ENCODE measurements at places on chromosomes 4 and X. TPM values are rescaled to one million over a fixed set of nuclear protein-coding genes. Genes with fewer than 3 reads are reported as not detected.
A peak's percentile ranks its signal among the peaks of the same experiment; 100 is the strongest.

Gene KLHL4
- total RNA-seq, result 39.9 TPM

Gene ZNF41
- 7.6 TPM for total RNA-seq

GRCh38 chrX:63993936-63994335 is 208.9 kb upstream of the ARHGEF9 start:
- no peak for DNase-seq
- H3K27ac ChIP-seq, result no peak overlapping the region
- no peaks in the 10 kb centered on the region for H3K27me3 ChIP-seq
- no peaks in the 10 kb centered on the region for H3K4me1 ChIP-seq

GRCh38 chr4:125421547-125421946 is 106.8 kb downstream of the FAT4 start:
- no peaks in the 10 kb centered on the region for H3K4me1 ChIP-seq
- H3K36me3 ChIP-seq, result peaks cover 8% of the 10 kb centered on the region
- no peak overlapping the region for H3K27ac ChIP-seq
- no peaks in the 10 kb centered on the region for H3K27me3 ChIP-seq

Gene LSM6
- 28.6 TPM for total RNA-seq

GRCh38 chr4:155073852-155074251 is 134.6 kb upstream of the NPY2R start:
- no peaks in the 10 kb centered on the region for H3K36me3 ChIP-seq
- no peaks in the 10 kb centered on the region for H3K4me1 ChIP-seq
- peaks cover under 1% of the 10 kb centered on the region for H3K27me3 ChIP-seq
- no peak overlapping the region for H3K27ac ChIP-seq
- H3K4me3 ChIP-seq, result no peak overlapping the region

- no peaks in the 10 kb centered on the region for H3K27me3 ChIP-seq
- no peaks in the 10 kb centered on the region for H3K4me1 ChIP-seq
- no peaks in the 10 kb centered on the region for H3K36me3 ChIP-seq
- H3K4me3 ChIP-seq, result no peak overlapping the region
- no peak overlapping the region for H3K27ac ChIP-seq
Observed at GRCh38 chrX:149259241-149259640, 245.9 kb downstream of the IDS start.

Gene ABLIM2
- total RNA-seq, result 7.5 TPM

DNA sequence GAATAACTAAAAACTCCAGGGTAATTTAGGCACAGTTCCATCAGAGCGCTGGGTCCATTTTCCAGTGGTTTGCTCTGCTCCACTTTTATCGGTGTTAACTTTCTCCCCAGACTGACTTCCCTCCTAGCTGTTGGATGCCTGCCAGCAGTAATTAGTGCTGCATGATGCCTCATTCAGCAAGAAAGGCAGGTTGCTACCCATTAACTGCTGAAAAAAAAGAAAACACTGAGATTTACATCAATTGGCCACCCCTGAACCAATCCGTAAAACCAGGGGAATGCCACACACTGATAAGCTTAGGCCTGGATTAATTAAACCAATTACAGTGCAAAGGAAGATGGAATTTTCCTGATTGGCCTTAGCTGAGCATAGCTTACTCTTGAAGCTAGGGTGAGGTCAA is 182.4 kb upstream of the CXXC4 start:
- H3K27me3 ChIP-seq, result no peaks in the 10 kb centered on the region
- H3K4me3 ChIP-seq, result no peak overlapping the region
- peaks cover 4% of the 10 kb centered on the region for H3K4me1 ChIP-seq
- H3K27ac ChIP-seq, result no peak overlapping the region
- DNase-seq, result peak; percentile 35
- no peaks in the 10 kb centered on the region for H3K36me3 ChIP-seq

GRCh38 chrX:74526764-74527163 is 87.7 kb downstream of the RLIM start:
- no peak for DNase-seq
- H3K36me3 ChIP-seq, result no peaks in the 10 kb centered on the region
- no peaks in the 10 kb centered on the region for H3K4me1 ChIP-seq
- H3K4me3 ChIP-seq, result no peak overlapping the region
- no peaks in the 10 kb centered on the region for H3K27me3 ChIP-seq

- H3K4me3 ChIP-seq, result no peak overlapping the region
- no peak for DNase-seq
- H3K27ac ChIP-seq, result no peak overlapping the region
- H3K36me3 ChIP-seq, result no peaks in the 10 kb centered on the region
Observed at GRCh38 chrX:47171996-47172395, 21.6 kb upstream of the UBA1 start.

- peaks cover 15% of the 10 kb centered on the region for H3K36me3 ChIP-seq
- H3K4me3 ChIP-seq, result no peak overlapping the region
Observed at GRCh38 chr4:127856196-127856812, 24.4 kb upstream of the PLK4 start.

GRCh38 chr4:136939781-136940180 is 592.5 kb downstream of the PCDH18 start:
- H3K27ac ChIP-seq, result no peak overlapping the region
- H3K27me3 ChIP-seq, result no peaks in the 10 kb centered on the region
- peaks cover 18% of the 10 kb centered on the region for H3K4me1 ChIP-seq
- DNase-seq, result no peak
- no peak overlapping the region for H3K4me3 ChIP-seq

GRCh38 chr4:163251204-163251603 is 81.2 kb downstream of the NPY1R start:
- no peaks in the 10 kb centered on the region for H3K36me3 ChIP-seq
- no peak overlapping the region for H3K27ac ChIP-seq
- DNase-seq, result no peak

GRCh38 chr4:182189103-182189878 is 53.9 kb upstream of the TENM3 start:
- H3K27me3 ChIP-seq, result no peaks in the 10 kb centered on the region
- no peaks in the 10 kb centered on the region for H3K36me3 ChIP-seq
- H3K27ac ChIP-seq, result no peak overlapping the region
- no peak for DNase-seq
- peaks cover 39% of the 10 kb centered on the region for H3K4me1 ChIP-seq

DNA sequence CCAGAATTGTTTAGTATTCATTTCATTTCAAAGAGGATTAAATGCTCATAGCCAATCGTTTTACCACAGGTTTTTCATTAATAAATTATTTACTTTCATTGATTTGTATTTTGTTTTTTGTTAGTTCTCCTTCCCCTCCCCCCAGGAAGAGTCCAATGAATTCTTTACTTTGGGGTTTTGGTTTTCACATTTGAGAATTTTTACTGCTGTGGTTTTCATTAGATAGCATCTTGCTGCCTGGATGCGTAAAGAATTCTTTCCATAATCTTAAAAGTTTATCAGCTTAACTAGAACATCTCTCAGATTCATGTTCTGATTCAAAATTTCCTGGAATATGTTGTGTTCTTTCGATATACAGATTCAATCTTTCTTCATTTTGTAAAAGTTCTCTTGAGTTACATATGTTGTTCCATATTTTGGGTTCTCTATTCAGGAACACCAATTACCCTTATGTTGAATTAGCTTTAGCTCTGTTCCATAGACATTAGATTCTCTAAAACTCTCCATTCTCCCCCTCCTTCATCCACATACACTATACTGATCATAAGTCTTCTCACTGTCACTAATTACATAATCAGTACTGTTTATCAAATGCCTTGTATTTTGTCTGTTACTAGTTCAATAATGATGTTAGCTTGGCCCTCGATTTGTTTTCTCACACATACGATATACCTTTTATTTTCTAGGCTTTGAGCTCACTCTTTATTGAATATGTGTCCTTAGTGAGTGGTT is 184.4 kb downstream of the CAMK2D start:
- H3K4me3 ChIP-seq, result peak overlapping the region; percentile 12
- peaks cover 27% of the 10 kb centered on the region for H3K4me1 ChIP-seq
- H3K27me3 ChIP-seq, result peaks cover 2% of the 10 kb centered on the region
- no peaks in the 10 kb centered on the region for H3K36me3 ChIP-seq

- DNase-seq, result peak; percentile 81
Observed at GRCh38 chr4:121252224-121252806, 88.2 kb upstream of the TNIP3 start.

Gene POU3F4
- 1.8 TPM for total RNA-seq

DNA sequence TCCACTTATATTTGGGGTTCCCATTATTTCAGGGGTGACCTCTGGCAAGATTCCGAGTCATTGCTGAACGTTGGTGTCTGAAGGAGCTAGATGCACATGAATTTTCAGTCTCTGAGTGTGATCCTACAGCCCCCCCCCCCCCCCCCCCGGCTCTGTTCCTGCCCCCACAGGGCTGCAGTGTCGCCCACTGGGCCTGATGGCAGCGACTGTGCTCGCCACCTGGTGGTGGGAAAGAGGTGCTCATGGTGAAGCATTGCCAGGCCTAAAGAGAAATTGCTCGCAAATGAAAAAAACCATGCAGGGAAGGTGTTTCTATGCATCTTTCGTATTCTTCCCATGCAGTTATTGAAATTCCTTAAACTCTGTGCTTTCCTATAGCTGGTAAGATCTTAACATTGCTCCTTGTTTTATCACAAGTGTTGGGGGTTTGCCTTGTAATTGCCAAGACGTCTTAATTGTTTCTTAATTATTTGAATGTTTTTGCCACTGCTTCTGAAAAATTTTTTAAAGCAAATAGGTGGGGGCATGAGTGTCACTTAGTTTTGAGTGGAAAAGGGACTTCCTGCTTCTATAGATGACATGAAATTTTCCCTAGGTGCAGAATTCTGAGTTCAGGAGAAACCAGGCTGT is 63.2 kb downstream of the CLDN22 start:
- peak; percentile 76 for DNase-seq
- H3K27me3 ChIP-seq, result peaks cover 2% of the 10 kb centered on the region
- no peak overlapping the region for H3K27ac ChIP-seq
- H3K4me3 ChIP-seq, result no peak overlapping the region
- no peaks in the 10 kb centered on the region for H3K36me3 ChIP-seq

GRCh38 chrX:153392642-153393321 is 8.4 kb downstream of the PNMA6E start:
- no peak overlapping the region for H3K27ac ChIP-seq
- no peaks in the 10 kb centered on the region for H3K27me3 ChIP-seq
- DNase-seq, result no peak
- no peaks in the 10 kb centered on the region for H3K4me1 ChIP-seq
- H3K4me3 ChIP-seq, result no peak overlapping the region

DNA sequence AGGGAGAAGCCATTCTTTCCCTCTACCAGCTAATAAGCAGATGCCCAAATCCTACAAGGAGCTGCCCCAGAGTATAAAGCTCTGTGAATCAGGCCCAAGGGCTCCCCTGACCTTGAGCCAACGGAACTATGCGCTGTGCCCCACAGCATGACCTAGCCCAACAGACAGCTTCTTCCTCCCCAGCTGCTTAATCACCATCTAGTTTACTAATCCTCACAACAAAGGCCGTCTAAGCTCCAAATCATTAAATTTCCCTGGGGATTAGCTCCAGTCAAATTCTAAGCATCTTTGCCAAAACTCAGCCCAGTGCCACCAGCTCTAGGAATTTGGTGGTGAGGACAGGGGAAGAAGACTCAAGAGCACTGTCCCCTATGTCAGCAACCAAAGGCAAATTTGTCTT is 113.1 kb downstream of the SHROOM4 start:
- no peak overlapping the region for H3K4me3 ChIP-seq
- peaks cover 3% of the 10 kb centered on the region for H3K27me3 ChIP-seq
- no peaks in the 10 kb centered on the region for H3K36me3 ChIP-seq
- H3K4me1 ChIP-seq, result peaks cover 3% of the 10 kb centered on the region
- no peak overlapping the region for H3K27ac ChIP-seq

DNA sequence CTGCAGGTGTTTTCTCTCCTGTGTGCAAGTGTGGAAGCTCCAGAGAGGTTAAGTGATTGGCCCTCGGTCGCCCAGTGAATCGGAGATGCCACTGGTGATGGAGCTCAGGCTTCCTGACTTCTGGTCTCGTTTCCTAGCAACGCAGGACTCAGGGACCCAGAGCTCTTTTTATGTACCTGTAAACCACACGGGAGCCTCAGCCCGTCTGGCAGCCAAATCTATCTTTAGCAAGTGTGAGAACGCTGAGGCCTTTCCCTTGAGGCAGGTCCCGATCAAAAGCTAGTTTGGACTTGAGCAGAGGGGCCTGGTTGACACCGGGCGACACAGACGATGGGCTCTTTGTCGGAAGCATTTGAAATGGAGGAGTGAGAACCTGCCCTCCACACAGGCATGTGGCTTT is 116.8 kb downstream of the SORCS2 start:
- DNase-seq, result no peak
- no peak overlapping the region for H3K4me3 ChIP-seq
- H3K27ac ChIP-seq, result no peak overlapping the region
- H3K4me1 ChIP-seq, result peaks cover 51% of the 10 kb centered on the region
- H3K27me3 ChIP-seq, result peaks cover 4% of the 10 kb centered on the region

- H3K4me1 ChIP-seq, result peaks cover 6% of the 10 kb centered on the region
- H3K27ac ChIP-seq, result no peak overlapping the region
- H3K4me3 ChIP-seq, result no peak overlapping the region
- H3K27me3 ChIP-seq, result peaks cover 5% of the 10 kb centered on the region
Observed at GRCh38 chr4:150251752-150252190, 173.5 kb downstream of the DCLK2 start.

- H3K27me3 ChIP-seq, result no peaks in the 10 kb centered on the region
- DNase-seq, result no peak
- H3K27ac ChIP-seq, result no peak overlapping the region
Observed at GRCh38 chr4:148253768-148254167, 188.4 kb downstream of the NR3C2 start.

DNA sequence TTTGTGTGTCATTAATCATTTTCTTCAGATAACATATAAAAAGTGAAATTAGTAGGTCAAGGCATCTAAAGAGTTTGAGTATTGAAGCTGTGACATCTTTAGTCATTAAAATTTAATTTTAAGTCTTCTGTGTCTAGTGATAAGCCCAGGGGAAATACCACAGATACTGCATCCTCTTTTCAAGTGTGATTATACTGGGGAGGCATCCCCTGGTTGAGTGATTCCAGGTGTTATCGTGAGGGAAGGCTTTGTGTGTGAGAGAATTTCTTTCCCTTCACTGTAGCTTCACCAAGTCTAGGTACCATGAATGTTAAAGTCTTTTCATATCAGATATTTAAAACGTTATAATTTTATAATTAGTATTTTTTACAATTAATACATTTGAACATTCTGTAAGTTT is 193.4 kb downstream of the FRAS1 start:
- H3K4me1 ChIP-seq, result no peaks in the 10 kb centered on the region
- no peak overlapping the region for H3K27ac ChIP-seq
- no peak overlapping the region for H3K4me3 ChIP-seq
- peaks cover 22% of the 10 kb centered on the region for H3K36me3 ChIP-seq

Gene RRH
- 0.29 TPM for total RNA-seq

DNA sequence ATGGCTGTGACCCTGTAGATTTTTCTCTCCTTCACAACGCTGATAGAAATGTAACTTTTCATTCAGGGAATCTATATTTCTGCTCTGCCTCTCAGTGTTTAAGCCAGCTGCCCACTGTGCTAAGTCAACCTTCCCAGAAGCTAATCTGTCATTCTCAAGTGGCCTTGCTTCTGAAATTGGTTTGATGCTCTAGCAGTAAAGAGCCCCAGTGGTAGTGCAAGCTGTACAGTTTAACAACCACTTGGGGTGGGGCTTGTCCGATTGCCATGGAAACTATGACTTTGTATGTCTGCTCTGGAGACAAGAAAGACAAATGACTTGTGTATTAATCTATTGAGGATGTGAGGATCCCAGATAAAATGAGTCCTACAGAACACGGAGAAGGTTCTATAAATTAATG is 620.9 kb upstream of the GALNT7 start:
- H3K27me3 ChIP-seq, result peaks cover 2% of the 10 kb centered on the region
- peaks cover 11% of the 10 kb centered on the region for H3K4me1 ChIP-seq
- H3K4me3 ChIP-seq, result no peak overlapping the region
- DNase-seq, result no peak
